Tibial artery (tissue), 4 donors: ENCODE measurements at places on chromosomes 1 and 21.

DNA sequence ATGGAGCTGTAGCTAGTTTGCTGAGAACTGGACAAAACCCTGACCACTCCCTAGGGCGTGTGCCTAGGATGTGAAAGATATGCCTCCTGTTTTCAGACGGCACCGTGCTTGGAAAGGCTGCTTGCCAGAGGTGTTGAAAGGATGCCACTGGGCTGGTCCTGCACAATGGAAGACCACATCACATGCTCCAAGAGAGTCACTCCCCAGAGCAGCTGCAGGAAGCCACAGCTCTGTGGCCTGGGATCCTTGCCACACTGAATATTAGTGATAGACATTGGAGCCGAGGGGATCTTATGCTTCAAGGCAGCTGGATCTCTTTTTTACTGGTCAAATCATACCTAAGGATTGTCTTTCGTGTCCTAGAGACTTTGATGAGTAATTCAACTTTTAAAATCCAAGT lies 6.6 kb upstream of the APP start:
- no peaks in the 10 kb centered on the region for H3K27me3 ChIP-seq
- no peak overlapping the region for H3K4me3 ChIP-seq
- H3K4me1 ChIP-seq, result no peaks in the 10 kb centered on the region
- no peak overlapping the region for H3K27ac ChIP-seq

DNA sequence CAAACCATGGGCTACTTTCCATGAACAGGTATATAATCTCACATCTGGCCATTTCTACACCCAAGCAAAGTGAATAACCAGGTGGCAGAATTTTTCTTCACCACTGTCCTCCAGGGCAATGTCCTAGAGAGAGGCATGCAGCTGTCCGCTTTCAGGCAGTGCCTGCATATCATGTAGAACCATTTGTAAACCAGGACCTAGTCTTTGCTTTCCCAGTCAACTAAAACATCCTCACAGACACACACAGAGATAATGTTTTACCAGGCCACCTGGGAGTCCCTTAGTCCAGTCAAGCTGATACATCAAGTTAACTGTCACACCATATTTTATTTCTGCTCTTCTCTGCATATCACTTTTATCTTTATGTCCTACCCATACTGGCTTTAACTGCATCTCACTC lies 26.2 kb downstream of the TNFSF18 start:
- DNase-seq, result no peak
- no peaks in the 10 kb centered on the region for H3K36me3 ChIP-seq
- no peaks in the 10 kb centered on the region for H3K4me1 ChIP-seq
- H3K27me3 ChIP-seq, result no peaks in the 10 kb centered on the region
- H3K4me3 ChIP-seq, result no peak overlapping the region

- H3K27ac ChIP-seq, result no peak overlapping the region
- DNase-seq, result no peak
- H3K4me1 ChIP-seq, result no peaks in the 10 kb centered on the region
- no peaks in the 10 kb centered on the region for H3K36me3 ChIP-seq
Measured at GRCh38 chr1:165869343-165869742, 41.9 kb downstream of the UCK2 start.

DNA sequence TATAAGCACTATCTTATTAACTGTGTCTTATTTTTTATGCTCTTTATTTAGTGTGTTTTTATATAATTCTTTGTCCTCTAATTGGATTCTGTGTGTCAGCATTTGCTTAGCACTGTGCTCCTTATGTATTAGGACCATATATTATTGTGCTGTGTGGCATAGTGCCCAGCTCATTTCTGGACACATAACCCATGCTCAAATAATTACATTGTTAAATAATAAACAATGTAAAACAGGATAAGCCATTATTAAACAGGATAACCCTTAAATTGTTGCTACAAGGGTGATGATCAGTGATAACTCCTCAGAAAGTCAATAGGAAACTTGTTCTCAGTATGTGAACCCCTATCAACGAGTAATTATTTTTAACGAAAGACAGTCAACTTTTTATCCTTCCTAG lies 150.4 kb downstream of the ADGRL4 start:
- no peak for DNase-seq
- no peak overlapping the region for H3K4me3 ChIP-seq
- no peaks in the 10 kb centered on the region for H3K27me3 ChIP-seq
- no peaks in the 10 kb centered on the region for H3K36me3 ChIP-seq
- H3K4me1 ChIP-seq, result no peaks in the 10 kb centered on the region

- H3K4me1 ChIP-seq, result peaks cover 24% of the 10 kb centered on the region
- H3K27ac ChIP-seq, result peak overlapping the region; percentile 69
- no peak overlapping the region for H3K4me3 ChIP-seq
- H3K27me3 ChIP-seq, result no peaks in the 10 kb centered on the region
Measured at GRCh38 chr1:228150461-228151179, 890 bp downstream of the GJC2 start.

- H3K27ac ChIP-seq, result peak overlapping the region; percentile 2
- no peaks in the 10 kb centered on the region for H3K27me3 ChIP-seq
- no peaks in the 10 kb centered on the region for H3K4me1 ChIP-seq
- no peak overlapping the region for H3K4me3 ChIP-seq
- H3K36me3 ChIP-seq, result peaks cover 68% of the 10 kb centered on the region
Measured at GRCh38 chr1:15064217-15064929, 89.2 kb upstream of the TMEM51 start.

DNA sequence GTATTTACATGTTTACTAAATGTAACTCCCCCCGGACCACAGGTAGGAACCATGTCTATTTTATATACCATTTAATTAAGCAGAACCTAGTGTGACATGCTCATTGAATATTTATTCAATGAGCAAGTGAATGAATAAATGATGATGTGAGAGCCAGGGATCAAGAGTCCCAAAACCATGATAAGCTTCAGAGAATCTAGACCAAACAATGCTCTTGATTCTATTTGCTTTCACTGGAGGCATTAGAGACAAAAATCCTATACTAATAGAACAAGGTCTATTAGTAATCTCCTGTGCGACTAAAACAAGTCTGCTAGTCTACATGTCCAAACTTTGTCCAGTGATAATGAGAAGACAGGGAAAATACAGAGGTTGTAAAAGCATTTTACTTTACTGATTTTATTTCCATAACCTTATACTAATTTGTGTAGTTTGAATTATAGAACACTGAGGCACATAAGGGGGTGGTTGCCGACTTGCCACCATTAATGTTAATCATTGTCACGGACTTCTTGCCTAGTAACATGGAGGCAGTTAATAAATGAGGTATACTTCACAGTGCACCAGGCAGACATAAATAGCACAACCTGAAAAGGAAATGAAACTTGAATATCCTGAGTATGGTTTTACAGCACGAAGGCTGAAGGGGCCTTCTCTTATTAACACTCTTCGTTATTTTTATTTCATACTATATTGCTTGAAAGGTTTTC lies 69.8 kb downstream of the TBX15 start:
- no peaks in the 10 kb centered on the region for H3K27me3 ChIP-seq
- no peak for DNase-seq
- no peak overlapping the region for H3K27ac ChIP-seq
- H3K36me3 ChIP-seq, result peaks cover 29% of the 10 kb centered on the region
- H3K4me3 ChIP-seq, result no peak overlapping the region

DNA sequence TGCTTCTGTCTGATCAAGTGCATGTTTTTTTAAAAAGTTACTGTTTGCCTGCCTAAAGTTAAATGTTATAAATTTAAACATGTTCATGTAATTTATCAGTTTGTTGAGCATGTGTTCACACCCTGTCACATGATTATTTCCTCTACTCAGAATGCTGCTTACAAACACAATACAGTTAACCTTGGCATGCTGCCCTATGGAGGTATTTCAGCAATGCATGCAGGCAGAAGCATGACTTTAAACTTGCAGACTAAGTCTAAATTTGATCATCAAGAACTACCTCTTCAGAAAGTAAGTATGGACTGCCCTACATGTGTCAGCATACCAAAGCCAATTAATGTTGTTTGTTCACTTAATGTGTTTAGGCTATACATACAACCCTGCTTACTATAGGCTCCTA lies 161.6 kb downstream of the LRRC40 start:
- no peak for DNase-seq
- H3K27me3 ChIP-seq, result no peaks in the 10 kb centered on the region
- H3K4me3 ChIP-seq, result no peak overlapping the region
- H3K4me1 ChIP-seq, result no peaks in the 10 kb centered on the region
- no peaks in the 10 kb centered on the region for H3K36me3 ChIP-seq

- DNase-seq, result no peak
- no peak overlapping the region for H3K4me3 ChIP-seq
- no peaks in the 10 kb centered on the region for H3K4me1 ChIP-seq
Measured at GRCh38 chr21:28543975-28544374, 448.7 kb downstream of the LTN1 start.

DNA sequence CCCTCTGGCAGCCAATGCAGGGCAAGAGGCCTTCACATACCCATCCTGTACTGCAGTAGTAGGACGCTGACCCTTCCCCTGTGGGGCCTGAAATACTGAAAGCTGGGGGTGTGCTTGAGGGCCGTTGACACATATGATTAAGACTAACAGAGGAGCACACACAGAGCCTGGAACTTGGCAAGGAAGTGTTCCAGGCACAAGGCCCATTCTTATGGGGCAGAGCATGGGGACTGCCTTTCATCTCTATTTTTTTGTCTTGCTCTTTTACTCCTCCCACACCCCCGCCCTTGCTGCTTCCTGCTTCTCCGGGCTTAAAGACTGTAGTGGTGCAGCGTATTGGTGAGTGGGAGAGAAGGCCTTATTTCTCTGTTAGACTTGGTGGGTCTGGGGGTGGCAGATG lies 137.4 kb downstream of the BACH1 start:
- no peak overlapping the region for H3K4me3 ChIP-seq
- no peaks in the 10 kb centered on the region for H3K4me1 ChIP-seq
- H3K27ac ChIP-seq, result no peak overlapping the region
- no peaks in the 10 kb centered on the region for H3K36me3 ChIP-seq
- no peaks in the 10 kb centered on the region for H3K27me3 ChIP-seq

DNA sequence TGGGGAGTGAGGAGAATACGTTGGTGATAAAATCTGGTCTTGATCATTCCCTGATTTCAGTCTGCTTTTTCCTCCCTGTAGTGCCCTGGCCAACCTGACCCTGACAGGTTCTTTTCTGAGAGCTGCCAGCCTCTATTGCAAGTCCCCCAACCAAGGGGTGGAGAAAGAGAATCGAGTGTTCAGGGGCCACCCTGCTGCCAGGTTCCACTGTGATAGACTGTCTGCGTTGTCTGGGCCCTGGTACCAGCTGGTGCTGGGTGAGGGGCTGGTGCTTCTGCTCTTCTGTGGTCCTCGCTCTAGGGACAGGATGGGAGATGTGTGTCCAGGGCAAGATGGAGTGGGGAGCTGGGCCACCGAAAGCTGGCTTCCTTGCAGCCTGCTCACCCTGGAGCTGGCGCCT lies 214.6 kb downstream of the CAMTA1 start:
- no peak overlapping the region for H3K27ac ChIP-seq
- H3K4me3 ChIP-seq, result no peak overlapping the region
- no peak for DNase-seq
- H3K4me1 ChIP-seq, result no peaks in the 10 kb centered on the region
- H3K27me3 ChIP-seq, result no peaks in the 10 kb centered on the region

DNA sequence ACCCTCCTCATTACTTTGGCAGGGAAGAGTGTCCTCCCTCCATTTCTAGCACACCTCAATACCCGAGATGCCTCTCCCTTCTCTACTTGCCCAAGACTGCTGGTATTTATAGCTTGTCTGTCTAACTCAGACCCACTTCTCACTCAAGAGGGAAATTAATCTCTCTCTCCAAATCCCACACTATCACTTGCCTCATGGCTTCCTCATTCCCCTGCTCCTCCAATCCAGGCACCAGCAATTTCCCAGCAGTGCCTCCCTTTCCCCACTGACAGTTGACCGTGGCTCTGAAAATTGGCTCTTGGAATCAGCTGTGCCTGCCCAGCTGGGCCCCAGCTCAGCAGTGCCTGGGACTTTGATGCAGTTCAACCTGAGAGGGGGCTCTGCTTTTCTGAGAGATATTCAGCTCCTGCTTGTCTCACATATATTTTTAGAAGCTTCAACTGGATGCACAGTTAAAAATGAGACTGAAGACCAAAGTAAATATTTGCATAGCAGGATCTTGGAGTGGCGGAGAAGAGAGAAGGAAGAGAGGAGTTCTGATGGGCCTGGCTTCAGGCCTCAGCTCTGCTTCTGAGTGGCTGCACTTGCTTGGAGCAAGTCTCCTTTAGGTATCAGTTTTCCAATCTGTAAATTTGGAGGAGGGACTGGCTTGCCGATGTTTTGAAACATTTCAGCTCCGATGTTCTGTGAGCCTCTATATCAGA lies 81.1 kb upstream of the SPATA6 start:
- H3K27me3 ChIP-seq, result no peaks in the 10 kb centered on the region
- no peak for DNase-seq
- H3K27ac ChIP-seq, result no peak overlapping the region
- peaks cover 3% of the 10 kb centered on the region for H3K4me1 ChIP-seq
- no peaks in the 10 kb centered on the region for H3K36me3 ChIP-seq

DNA sequence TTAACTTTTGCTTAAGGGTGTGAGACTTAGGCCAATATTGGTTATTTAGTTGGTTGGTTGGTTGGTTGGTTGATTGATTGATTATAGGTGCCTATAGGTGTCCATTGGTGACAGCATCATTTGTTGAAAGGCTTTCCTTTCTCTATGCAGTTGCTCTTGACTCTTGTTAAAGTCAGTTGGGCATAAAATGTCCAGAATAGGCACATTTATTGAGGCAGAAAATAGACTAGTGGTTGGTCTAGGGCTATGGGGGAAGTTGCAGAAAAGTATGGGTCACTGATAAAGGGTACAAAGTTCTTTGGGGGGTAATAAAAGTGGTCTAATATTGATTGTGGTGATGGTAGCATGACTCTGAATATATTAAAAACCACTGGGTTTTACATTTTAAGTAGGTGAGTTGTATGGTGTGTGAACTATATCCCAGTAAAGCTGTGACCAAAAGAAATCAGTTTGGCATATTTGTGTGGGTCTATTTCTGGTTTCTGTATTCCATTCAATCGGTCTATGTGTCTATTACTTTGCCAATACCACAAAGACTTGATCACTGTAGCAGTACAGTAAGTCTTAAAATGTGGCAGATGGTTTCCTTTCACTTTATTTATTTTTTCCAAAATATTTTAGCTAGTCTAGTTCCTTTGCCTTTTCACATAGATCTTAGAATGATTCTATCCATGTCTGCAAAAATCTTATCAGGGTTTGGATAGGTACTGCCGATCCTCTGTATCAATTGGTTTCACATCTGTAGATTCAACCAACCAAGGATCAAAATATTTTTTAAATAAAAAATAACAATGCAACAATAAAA lies 63.0 kb downstream of the ATP1A1 start:
- H3K36me3 ChIP-seq, result no peaks in the 10 kb centered on the region
- H3K27ac ChIP-seq, result no peak overlapping the region
- H3K4me1 ChIP-seq, result no peaks in the 10 kb centered on the region
- no peaks in the 10 kb centered on the region for H3K27me3 ChIP-seq

DNA sequence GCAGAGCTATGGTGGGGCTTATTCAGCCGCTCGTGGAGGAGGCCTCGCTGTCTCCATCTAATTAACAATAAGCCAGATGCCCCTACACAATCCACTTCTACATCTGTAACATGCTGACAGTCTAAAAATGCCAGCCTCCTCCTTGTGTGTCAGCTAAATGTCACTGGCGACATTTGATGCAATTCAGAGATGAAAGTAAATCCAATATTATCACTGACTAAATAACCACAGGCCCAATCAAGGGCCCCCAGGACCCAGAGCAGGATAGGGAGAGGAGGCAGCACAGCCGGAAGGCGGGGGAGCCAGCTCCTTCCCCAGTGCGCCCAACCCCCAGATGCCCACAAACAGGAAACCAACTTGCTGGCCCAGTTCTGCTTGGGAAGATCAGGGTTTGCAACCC lies 76.6 kb downstream of the DMRTA2 start:
- no peaks in the 10 kb centered on the region for H3K4me1 ChIP-seq
- no peak overlapping the region for H3K4me3 ChIP-seq
- no peak for DNase-seq

- H3K27ac ChIP-seq, result no peak overlapping the region
- no peaks in the 10 kb centered on the region for H3K4me1 ChIP-seq
- H3K36me3 ChIP-seq, result no peaks in the 10 kb centered on the region
- H3K4me3 ChIP-seq, result no peak overlapping the region
Measured at GRCh38 chr1:11855430-11855829, 3.3 kb downstream of the NPPB start.

- no peak overlapping the region for H3K4me3 ChIP-seq
Measured at GRCh38 chr1:199247891-199248290, 609.1 kb downstream of the PTPRC start.
